Right kidney (tissue), 9 donors: ENCODE measurements at places on chromosomes 12 and 14.

DNA sequence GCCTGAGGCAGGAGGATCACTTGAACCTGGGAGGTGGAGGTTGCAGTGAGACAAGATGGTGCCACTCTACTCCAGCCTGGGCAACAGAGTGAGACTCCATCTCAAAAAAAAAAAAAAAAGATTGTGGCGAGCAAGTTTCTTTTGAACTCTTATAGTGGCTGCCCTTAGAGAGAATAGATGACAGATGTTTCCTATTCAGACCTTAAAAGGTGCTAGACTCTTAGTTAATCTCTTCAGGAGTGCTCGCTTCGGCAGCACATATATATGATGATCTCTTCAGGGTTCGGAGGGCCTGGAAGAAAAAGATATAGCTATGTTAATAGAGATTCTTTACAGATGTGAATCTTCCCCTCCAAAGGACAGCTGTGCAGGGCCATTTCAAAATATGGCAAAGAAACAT is 73.1 kb upstream of the AMN1 start:
- no peak for DNase-seq

DNA sequence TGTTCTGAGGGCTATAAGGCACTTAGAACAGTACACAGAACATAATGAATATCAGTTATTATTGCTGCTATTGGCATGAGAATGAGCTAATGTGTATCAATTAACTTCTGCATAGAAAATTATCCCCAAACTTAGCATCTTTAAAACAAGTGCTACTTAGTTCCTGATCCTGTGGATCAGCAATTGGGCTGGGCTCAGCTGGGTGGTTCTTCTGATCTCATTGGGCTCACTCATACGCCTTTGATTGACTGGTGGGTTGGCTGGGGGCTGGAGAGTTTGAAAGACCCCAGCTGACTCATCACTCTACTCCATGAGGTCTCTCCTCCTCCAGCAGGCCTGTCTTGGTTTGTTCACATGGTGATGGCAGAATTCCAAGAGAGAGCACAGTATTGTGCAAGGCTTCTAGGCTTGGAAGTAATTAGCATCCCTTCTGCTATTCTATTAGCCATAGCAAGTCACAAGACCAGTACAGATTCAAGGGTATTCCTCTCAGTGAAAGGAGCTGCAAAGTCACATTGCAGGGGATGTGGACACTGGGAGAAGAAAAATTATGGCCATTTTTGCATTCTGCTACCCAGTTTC is 27.2 kb upstream of the HSPB8 start:
- no peak for DNase-seq

DNA sequence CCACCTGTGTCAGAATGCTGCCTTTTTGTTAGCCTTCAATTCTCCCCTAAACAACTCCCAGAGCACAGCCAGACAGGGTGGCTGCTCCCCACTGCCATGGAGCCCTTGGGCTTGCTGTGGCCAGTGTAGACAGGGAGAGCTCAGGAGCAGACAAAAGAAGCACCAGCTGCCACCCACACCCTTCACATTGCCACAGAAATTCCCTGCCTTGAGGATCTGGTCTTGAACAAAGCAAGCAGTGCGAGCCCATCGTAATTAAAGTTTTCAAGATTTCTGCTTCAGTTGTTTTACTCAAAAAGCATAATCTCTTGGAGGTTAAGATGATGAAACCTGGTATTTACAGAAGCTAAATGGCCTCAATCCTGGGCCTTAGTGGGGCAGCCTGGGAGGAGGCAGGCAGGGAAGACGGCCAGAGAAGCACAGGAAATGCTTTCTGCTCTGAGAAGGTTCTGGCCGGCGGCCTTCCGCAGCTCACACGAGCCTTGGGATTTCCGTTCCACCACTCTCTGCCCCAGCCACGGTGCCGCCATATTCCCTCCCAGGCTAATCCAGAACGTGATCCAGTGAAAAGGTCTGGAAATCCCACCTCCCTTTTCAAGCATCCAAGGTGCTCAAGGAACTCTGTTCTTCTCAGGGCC is 535.2 kb downstream of the BCL11B start:
- DNase-seq = no peak

DNA sequence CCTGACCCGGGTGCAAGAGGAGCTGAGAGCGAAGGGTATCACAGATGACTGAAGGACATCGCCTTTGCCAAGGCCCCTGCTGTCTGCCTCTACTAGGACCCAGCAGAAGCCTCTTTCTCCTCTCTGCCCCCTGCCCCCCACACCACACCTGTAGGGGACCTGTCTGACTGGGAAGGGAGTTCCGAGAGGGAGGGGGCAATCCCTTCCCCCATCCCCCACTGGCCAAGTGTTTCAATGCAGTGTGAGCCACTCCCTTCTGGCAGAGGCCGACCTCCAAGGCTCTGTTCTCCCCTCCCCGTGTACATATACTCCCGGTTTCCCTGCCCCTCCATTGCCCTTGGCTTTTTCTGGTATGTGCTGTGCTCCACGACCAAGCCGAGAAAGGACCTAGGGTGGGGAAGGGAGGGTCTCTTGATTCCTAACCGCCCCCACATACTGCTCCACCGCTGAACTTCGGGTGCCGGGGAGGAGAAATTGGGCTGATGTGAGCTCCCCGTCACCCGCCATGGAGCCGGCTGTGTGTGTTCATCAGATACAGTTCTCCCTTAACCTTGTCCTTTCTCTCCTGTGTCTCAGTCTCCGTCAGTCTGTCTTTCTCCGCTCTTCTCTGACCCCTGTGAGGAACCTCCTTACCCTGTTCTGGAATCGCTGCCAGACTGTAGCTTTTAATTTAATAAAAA is 2.0 kb upstream of the ARHGEF25 start:
- no peak for DNase-seq

GRCh38 chr12:116026346-116026745 is 251.1 kb downstream of the MED13L start:
- no peak for DNase-seq

- no peak for DNase-seq
These were observed 95.8 kb downstream of the DICER1 start for GRCh38 chr14:95061317-95062093.

- no peak for DNase-seq
These were observed 13.0 kb upstream of the DIABLO start for GRCh38 chr12:122238861-122239260.

- DNase-seq = no peak
These were observed 42.2 kb downstream of the PAH start for GRCh38 chr12:102874819-102875218.

DNA sequence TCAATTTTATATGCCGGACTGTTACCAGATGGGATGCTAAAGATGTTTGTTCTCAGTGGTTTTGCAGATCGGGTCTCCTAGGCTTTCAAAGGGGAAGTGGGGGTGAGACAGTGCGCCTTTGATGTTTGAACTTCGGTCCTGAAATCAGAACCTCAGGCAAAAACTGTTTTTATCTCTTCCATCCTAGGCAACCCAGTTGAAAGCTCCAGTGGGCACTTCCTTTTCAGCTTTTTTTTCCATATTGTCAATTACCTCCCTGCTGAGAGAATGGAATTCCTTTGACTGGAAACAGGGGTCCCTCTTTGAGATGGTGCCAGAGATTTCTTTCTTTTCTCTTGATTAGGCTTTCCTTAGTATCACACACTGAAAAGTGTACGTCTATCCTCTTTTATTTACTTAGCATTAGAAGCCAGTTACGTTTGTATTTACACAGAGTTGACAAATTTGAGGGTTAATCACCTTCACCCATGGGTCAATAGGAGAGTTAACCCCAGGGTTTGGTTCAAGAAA is 40.0 kb downstream of the NUAK1 start:
- no peak for DNase-seq

DNA sequence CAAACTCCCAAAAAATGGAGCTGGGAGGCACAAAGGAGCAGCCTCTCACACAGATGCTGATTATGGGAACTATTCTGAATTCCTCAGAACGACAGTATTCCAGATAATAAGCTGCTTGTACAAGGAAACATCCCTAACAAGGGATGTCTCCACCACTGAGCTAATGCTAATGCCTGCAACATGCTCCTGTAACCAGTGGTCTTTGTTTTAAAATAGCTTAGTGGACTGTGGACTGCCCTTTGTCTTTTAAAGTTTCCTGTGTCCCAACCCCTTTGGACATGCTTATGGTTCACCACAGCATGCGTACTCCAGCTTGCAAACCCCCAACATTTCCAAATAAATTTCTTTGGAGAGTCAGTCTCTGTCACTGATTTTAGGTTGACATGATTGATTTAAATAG is 16.4 kb upstream of the PITPNM2 start:
- DNase-seq = no peak

DNA sequence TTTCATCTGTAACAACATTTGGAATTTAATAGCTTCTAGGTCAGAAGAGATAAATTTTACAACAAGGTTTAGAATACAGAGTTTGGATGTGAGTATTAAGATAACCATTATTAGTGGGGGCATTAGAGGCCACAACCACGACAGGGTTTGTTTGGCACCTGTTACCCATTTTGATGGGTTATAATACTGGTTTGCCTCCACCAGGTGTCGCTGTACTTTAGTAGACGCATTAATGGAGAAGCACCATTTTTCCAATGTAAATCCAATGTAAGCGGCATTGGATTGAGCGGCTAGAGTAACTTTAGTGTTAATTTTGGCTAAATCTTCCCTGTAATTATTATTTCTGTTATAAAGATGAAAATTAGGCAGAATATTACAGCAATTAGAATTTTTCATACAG is 136.2 kb downstream of the SLCO1B3 start:
- DNase-seq = no peak

- no peak for DNase-seq
These were observed 9.2 kb downstream of the PHB2 start for GRCh38 chr12:6961278-6961694.

- DNase-seq = no peak
These were observed 216.7 kb downstream of the MED13L start for GRCh38 chr12:116060764-116061163.

DNA sequence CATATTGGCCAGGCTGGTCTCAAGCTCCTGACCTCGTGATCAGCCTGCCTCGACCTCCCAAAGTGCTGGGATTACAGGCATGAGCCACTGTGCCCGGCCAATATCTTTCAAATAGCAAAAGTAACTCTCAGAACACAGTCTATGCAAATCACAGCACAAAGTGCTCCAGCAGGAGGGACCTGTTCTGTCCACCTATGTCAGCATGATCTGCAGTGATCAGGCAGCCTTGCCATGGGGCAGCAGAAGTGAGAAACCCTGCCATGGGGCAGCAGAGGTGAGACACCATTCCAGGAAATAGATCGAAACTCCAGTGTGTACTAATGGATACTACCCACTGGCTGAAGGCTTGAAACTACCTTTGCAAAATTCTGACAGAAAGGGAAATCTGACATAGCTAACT is 78.5 kb upstream of the EIF5 start:
- no peak for DNase-seq

DNA sequence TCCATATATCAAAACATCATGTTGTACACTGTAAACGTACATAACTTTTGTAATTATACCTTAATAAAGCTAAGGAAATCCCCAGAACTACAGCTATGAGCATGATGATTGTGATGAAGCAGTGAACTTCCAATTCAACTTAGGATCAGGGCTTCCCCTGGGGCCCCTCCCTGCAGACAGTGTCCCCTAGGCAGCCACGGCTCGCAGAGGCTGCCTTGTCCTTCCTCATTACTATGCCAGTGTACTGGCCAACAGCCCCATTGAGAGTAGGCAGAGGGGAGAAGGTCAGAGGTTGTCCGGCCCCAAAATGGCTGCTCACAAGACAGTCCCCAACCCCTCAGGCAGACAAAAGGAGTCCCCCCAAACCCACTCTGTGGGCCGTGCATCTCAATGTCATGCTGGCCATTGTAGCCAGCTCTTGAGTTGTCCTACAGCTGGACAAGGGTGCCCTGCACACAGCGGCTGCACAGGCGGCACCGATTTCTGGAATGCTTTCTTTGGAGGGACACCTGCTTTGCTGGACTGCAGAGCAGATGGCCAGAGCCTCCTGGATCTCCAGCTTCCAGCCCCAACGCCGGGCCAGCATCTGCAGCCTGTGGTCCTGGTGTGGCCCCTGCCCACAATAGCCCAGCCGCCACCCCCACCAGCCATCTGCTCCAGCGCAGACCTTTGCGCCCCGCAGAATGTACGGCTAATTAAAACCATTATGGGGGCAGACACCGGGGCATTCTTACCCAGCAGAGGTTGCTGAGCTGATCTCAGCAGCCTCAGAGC is 46.1 kb downstream of the NIN start:
- no peak for DNase-seq

- no peak for DNase-seq
These were observed 25.1 kb downstream of the CPNE8 start for GRCh38 chr12:38880288-38880687.

GRCh38 chr14:99688629-99689028 is 4.5 kb downstream of the CYP46A1 start:
- DNase-seq = no peak

GRCh38 chr12:44611538-44611937 is 264.6 kb downstream of the NELL2 start:
- DNase-seq = no peak

- no peak for DNase-seq
These were observed 76.1 kb downstream of the EPS8 start for GRCh38 chr12:15712823-15713660.
